Activated effector memory CD4-positive, alpha-beta T cell treated with Interleukin-2 at 50 U/mL for 16 hours (primary cell): ENCODE measurements at places on chromosomes 11 and 22.

DNA sequence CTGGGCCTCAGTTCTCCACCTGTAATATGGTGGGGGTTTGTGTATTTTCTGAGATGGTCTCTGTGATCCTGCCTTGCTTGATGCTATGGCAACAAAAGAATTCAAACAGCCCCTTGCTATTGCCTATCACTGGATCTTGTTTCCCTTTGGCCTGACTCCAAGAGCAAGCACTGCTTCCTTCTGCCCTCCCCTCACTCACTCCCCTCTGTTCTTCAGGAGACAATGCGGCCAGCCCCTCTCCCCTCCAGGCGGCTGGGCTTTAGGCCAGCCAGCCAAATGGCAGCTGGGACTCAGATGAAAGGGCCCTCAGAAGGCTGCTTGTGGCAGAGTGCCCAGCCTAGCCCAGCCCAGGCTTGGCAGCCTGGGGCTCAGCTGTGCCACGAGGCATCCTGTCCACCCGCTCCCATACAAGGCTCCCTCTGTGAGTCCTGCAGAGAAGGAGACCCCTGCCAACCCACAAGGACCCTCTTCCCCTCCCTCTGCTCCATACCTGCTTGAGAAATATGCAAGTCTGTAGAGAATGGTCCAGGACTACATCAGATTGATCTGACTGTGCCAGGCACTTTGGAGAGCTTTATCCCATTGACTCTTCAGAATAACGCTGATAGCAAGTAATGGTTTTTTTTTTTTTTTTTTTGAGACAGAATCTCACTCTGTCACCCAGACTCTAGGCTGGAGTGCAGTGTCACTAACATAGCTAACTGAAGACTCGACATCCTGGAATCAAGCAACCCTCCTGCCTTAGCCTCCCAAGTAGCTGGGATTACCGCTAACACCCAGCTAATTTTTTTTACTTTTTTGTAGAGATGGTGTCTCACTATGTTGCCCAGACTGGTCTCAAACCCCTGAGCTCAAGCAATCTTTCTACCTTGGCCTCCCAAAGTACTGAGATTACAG is 7.6 kb upstream of the KCTD14 start:
- DNase-seq: no peak

- DNase-seq: peak; percentile 81
Observed at GRCh38 chr22:44701824-44702478, at the start of gene PRR5. TSS of gene PRR5 (plus strand) at chr22:44702204. CDS start at chr22:44702475, 271 bp downstream.

DNA sequence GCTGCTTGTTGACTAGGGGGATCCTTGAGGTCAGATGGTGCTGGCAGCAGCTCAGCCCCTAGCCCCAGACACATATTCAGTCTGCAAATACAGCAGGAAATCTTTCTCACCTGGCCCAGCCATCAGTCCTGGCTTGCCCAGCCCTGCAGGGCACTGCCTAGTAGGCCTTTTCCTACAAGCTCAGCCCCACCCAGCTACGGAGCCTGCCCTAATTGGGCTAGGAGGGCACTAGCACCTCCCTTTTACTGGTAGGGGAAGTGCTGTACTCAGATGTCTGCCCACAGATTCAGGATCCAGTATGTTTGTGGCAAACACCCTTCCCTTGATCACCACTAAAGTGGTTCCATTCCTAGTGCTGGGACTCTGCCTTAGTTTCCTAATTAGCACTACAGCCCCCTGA is 257.1 kb upstream of the CADM1 start:
- no peak for DNase-seq

GRCh38 chr11:73030130-73030529 is 112.0 kb downstream of the FCHSD2 start:
- DNase-seq: no peak

GRCh38 chr11:121476379-121477032 is 23.7 kb upstream of the SORL1-AS1 start:
- no peak for DNase-seq
